ENCODE measurements at places on chromosomes 7 and 10.

DNA sequence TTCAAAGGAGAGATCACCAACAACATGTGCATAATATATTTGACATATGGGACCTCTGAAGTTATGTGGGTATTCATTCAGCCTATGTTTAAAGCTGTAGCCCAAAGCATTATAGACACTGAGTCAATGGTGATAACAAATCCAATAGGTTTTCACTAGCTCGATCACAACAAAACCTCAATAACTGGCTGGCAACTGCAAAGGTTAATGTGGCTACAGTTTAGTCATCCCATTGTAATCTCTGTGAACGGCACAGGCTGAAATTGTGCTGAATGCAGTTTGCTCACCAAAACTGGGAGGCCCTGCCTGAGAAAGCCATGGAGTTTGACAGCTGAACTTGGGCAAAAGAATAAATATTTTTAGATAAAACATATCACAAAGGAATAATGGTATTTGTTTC, 152.4 kb upstream of the ADO start:
- DNase-seq, result no peak

- DNase-seq, result no peak
These were observed 260.4 kb downstream of the RELN start for GRCh38 chr7:103729026-103729425.

DNA sequence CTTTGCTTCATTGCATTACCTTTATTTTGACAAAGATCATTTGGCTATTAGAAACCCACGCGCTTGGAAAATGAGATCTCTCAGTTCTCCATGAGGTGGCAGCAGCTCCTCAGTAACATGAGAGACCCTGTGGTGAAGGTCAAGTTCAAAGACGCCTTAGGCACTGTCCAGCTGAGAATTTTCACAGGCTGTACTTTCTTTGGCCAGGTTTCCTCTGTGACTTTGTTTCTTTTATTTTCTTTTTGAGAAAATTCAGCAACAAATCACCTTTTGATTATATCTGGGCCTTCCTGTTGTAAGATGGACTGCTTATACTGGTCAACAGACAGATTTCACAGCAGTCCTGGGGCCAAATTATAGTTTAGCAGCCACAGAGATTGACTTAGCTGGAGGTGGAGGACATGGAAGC, 54.5 kb downstream of the RAB18 start:
- peak; percentile 55 for DNase-seq

DNA sequence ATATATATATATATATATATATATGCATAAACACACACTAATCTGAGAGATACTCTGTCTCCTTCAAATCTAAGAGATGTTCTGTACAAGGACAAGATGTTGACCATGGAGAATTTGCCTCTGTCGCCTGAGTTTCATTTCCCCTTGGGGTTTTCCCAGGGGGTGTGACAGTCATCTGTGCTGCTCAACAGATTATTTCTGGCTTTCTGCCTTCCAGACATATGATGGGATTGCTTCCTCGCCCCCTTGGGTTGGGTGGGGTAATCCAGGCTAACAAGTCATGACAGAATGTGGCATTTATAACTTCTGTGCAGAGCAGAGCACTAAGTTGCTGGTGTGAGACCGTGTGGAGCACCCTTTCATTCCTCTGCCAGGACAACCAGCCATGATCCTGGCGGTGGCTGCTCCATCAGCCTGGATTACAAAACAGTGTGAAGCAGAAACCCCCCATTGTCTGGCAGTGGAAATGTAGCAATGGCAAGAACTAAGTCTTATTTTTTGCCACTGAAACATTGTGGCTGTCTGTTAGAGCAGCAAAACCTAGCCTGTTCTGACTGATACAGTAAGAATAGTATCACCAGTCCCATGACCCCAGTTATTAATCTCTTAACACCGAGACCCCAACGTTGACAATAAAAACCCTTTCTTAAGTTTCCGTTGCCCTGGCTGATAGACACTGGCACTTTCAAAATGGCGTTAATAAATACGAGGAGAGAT, 13.7 kb upstream of the USP6NL start:
- DNase-seq, result no peak

DNA sequence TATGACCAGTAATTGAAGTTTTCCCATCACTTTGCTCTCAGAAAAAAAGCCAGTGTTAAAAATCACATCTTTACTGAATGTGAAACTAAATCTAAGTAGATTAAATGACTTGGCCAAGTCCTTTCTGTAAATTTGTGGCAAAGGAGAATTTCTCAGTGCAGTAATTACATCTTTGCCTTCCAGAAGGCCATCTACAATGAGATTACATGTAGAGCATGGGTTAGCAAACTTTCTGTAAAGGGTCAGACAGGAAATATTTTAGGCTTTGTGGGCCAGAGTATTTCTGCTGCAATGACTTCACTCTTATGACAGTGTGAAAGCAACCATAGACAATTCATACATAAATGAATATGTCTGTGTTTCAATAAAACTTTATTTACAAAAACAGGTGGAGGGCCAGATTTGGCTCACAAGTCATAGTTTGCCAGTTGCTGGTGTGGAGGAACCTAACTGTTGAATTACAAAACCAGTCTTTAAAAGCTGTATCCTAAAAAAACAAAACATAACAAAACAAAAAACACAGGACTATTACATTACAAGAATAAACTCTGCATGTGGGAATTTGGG, 191.0 kb downstream of the TAX1BP1 start:
- no peak for DNase-seq

Measured in cerebellar cortex (tissue), 1 donor.